ENCODE measurements at places on chromosomes 16 and 17. TPM values are rescaled to one million over a fixed set of nuclear protein-coding genes. Genes with fewer than 3 reads are reported as not detected.

Gene KATNIP
- 6.8 TPM for total RNA-seq

DNA sequence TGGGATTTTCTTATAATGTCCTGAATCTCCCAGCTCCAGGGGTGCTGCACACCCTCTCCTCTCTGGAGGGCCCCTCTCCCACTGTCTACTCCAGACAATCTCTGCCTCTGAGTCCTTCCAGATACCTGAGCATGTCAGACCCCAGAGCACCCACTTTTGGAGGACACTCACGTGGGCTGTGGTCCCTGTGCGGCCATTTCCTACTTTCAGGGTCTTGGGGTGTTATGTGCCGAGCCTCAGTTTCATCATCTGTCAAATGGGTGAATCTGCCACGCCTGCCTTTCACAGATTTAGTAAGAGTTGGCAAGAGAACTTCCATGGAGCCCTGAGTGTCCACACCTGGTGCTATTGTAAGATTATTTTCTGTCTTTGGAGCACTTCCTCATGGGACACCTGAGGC lies 3.7 kb upstream of the FOXL1 start:
- H3K4me1 ChIP-seq: no peaks in the 10 kb centered on the region
- H3K27ac ChIP-seq: no peak overlapping the region
- DNase-seq: no peak
- no peak overlapping the region for H3K4me3 ChIP-seq
- H3K27me3 ChIP-seq: peaks cover 83% of the 10 kb centered on the region

DNA sequence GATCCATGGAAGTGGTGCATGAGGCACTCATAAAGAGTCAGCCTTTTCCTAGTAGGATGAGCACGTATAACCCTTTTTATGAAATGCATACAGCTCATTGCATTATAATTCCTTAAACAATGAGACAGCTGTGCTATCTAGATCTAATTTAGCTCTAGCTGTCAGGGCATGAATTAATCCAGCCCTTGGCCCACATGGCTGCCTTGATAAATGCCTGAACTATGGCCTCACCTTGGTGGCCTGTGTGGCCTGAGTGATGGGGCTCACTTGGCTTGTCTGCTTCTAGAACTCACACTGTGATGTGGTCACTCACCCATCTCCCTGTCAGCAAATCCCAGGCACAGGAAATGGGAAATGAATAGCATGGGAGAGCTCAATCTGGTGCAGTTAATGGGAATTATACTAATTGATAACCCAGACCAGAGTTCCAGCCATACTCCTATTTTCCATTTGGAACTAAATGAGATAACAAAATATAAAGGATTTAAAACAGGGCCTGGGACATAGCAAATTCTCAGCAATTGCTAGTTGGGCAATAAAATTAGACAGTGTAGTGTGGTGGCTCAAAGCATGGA lies 153.6 kb downstream of the HS3ST2 start:
- no peak overlapping the region for H3K27ac ChIP-seq
- H3K27me3 ChIP-seq: no peaks in the 10 kb centered on the region
- H3K4me3 ChIP-seq: no peak overlapping the region
- no peaks in the 10 kb centered on the region for H3K4me1 ChIP-seq
- no peaks in the 10 kb centered on the region for H3K36me3 ChIP-seq
- DNase-seq: no peak

DNA sequence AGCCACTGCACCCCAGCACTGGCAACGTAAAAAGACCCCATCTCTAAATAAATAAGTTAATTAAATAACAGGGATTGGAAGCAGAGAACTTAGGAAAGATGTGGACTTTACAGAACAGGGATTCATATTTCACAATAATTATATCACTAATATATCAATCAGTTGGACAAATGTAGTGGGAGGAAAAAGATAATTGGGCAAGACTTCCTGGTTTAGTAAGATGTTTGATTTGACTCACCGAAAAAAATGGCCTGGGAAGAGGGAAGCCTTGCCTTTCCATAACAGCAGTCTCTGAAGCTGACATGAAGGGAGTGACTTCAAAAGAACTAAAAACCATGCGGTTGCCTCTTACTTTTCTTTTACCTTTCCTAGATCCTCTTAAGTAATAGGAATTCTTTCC lies 15.2 kb upstream of the C17orf78 start:
- H3K27ac ChIP-seq: no peak overlapping the region
- peaks cover 10% of the 10 kb centered on the region for H3K4me1 ChIP-seq
- DNase-seq: no peak
- H3K36me3 ChIP-seq: no peaks in the 10 kb centered on the region

GRCh38 chr16:85767531-85767930 lies 16.6 kb upstream of the C16orf74 start:
- no peaks in the 10 kb centered on the region for H3K4me1 ChIP-seq
- H3K27ac ChIP-seq: no peak overlapping the region
- H3K36me3 ChIP-seq: peaks cover 2% of the 10 kb centered on the region
- no peaks in the 10 kb centered on the region for H3K27me3 ChIP-seq
- no peak for DNase-seq
- no peak overlapping the region for H3K4me3 ChIP-seq

DNA sequence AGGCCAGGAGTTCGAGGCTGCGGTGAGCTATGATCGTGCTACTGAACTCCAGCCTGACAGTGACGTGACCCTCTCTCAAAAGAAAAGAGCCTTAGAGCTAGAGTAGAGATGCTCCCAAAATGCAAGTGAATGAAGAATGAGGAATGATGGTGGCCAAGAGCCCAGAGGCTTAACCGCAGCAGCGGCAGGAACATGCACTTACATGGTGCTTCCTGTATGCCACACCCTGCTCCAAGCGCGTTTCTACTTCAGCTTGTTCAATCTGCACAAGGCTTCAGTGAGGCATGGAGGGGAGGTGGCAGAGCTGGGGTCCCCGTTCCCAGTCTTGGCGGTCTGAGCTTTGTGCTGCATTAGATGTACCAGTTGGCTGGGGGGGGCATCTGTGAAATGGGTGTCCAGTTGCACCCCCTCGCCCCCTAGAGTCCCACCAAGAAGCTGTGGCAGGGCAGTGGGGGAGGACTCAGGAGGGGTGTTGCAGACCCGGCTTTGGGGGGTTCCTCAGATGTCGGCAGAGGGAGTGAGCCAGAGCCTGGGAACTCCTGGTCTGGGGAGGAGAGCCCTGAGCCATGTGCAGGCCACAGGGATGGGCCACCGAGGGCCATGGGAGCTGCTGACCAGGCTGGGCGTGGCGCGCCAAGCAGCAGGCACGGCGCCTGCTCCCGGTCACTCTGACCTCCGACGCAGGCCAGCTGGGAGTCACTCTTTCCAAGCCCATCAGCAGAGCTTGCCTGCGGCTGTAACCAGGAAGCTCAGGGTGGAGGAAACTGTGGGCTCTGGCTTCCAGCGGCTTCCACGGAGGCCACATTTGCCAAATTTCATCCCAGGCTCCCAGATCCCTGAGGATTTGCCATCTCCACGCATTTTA lies 260.1 kb downstream of the PARN start:
- H3K36me3 ChIP-seq: no peaks in the 10 kb centered on the region
- peaks cover 4% of the 10 kb centered on the region for H3K4me1 ChIP-seq
- DNase-seq: no peak
- no peaks in the 10 kb centered on the region for H3K27me3 ChIP-seq
- H3K4me3 ChIP-seq: no peak overlapping the region

GRCh38 chr17:29273924-29274323 lies 20.0 kb downstream of the NUFIP2 start:
- H3K4me1 ChIP-seq: no peaks in the 10 kb centered on the region
- H3K36me3 ChIP-seq: peaks cover 56% of the 10 kb centered on the region
- H3K27ac ChIP-seq: no peak overlapping the region
- H3K4me3 ChIP-seq: no peak overlapping the region
- H3K27me3 ChIP-seq: no peaks in the 10 kb centered on the region

GRCh38 chr16:60810250-60810649 lies 1226.0 kb downstream of the CDH8 start:
- no peaks in the 10 kb centered on the region for H3K27me3 ChIP-seq
- H3K4me3 ChIP-seq: no peak overlapping the region
- DNase-seq: no peak
- H3K36me3 ChIP-seq: no peaks in the 10 kb centered on the region
- no peaks in the 10 kb centered on the region for H3K4me1 ChIP-seq

Gene IQCK
- 3.7 TPM for total RNA-seq

GRCh38 chr17:82956726-82957468 lies 117.1 kb upstream of the ZNF750 start:
- DNase-seq: no peak
- no peak overlapping the region for H3K4me3 ChIP-seq
- H3K27ac ChIP-seq: no peak overlapping the region
- H3K27me3 ChIP-seq: no peaks in the 10 kb centered on the region
- no peaks in the 10 kb centered on the region for H3K4me1 ChIP-seq

Gene SCN4A
- total RNA-seq: 0.19 TPM

Gene TAC4
- total RNA-seq: 0.14 TPM

Gene CRHR1
- 0.05 TPM for total RNA-seq
